ENCODE measurements at places on chromosomes 12 and 14. TPM values are rescaled to one million over a fixed set of nuclear protein-coding genes. Genes with fewer than 3 reads are reported as not detected.

DNA sequence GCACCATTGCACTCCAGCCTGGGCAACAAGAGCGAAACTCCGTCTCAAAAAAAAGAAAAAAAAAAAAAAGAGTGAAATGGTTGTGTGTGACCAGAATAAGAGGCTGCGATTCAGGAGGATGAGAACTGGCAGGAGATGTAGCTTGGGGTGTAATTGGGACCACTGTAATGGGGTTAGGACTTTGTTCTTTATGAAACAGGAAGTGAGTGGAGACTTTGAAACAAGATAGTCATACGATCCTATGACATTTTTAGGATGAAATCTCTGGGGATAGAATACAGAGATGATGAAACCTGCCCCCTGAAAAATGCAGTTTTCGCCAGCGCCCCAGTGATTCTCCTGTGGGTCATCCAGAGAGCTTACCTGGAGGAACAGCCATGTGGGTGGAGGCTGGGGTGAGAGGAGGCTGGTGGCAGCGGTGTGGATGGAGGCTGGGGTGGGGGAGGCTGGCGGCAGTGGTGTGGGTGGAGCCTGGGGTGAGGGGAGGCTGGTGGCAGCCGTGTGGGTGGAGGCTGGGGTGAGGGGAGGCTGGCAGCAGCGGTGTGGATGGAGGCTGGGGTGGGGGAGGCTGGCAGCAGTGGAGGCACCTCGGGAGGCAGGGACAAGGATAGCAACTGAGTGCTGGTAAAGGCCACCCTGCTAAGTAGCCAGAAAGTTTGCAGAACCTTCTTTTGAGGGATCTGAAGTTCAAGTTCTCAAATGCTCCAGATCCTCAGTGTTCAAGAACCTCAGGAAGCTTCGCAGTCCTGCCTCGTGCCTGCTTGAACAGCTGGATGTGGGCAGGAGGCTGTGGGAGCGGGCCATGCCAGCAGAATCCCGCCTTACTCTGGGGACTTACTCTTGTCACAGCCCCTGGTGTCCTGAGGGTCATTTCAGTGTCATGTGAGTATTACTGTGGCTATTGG is 20.2 kb downstream of the FBXL14 start:
- DNase-seq, result no peak

GRCh38 chr12:104641862-104642261 is 185.1 kb downstream of the CHST11 start:
- DNase-seq, result no peak

DNA sequence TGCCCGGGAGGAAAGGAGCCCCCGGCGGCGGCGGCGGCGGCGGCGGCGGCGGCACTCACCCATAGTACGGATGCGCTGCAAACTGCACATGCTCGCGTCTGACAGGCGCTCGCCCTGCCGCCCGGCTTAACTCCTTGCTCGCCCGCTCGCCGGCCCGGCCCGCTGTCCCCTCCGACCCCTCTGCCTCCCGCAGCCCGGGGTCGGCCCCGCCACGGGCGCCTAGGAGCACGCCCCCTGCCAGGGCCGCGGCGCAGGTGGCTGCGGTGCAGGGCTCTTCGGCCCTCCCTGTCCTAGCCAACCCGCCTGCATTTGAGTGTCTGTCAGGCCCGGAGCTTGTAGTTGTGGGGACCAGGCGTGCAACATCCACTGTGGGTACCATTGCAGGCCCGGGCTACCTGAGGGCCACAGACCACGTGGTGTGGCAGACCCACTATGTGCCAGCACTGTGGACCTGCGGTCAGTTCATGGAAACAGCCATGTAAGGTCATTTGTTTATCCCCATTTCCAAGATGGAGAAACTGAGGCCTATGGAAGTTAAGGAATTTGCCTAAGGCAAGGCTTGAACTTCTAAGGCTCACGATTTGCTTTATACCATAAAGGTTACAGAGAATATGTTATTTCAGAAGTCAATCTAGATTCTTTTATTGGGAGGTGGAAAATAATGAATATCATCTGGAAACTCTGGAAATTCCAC is 17.6 kb upstream of the PLEKHH1 start:
- no peak for DNase-seq

- DNase-seq, result no peak
These were observed 75.4 kb downstream of the IFT81 start for GRCh38 chr12:110199339-110200123.

The MANSC1 gene
- 17.8 TPM for total RNA-seq

DNA sequence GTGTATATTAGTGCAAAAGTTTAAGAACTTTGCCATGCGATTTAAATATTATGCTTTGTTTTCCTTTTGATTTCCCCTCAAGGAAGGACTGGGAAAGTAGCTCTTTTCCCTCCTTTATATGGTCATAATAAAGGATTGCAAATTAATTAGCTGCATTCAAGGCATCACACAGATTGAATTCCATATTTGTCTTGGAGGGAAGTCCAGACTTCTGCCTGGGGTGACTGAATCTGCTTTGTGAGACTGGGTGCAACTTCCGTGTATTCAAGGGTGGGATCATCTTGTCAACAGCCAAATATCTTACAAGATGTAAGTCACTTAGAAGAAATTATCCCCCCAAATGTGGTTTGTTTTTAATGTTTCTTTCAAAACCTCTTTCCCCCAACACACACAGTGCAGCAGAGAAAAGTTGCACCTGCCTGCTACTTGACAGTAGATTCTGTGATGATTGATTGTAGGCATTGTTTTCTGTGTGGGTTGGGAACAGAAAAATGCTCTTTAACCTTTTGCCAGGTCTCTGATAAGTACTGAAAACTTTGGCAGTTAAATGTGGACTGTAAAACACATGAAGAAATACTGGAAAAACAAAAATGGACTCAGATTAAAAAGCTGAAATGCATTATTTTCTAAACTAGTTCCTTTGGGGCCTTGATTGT is 28.4 kb downstream of the STK38L start:
- DNase-seq, result no peak

The FITM1 gene
- total RNA-seq, result 0.89 TPM

The SMCO2 gene
- not detected for total RNA-seq

DNA sequence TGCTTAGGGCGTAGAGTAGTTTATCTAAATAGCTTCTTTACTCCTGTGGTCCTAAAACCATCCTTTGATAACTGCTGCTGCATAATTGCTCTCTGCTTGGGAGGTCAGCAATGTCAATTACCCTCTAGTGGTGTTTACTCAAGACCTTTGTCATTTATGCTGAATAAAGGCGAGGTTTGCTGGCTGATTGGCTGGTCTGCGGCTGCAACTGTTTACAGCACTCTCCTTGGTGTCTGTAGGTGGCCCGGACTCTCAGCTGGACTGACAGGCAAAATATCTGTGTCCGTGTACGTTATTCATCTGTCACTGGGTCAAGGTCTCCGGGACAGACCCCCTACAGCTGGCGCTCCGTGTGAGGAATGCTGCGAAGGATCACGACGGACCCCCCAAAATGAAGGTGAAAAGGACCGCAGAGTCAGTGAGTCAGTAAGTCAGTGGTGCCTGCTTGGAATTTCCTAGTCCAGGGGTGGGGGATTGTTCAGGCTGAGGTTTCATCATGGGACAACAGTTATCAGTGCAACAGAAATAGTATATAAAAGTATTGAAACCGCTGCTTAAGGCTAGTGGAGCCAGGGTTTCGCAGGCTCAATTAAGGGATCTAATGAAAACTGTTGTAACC is 253.3 kb upstream of the DIO2 start:
- DNase-seq, result no peak

DNA sequence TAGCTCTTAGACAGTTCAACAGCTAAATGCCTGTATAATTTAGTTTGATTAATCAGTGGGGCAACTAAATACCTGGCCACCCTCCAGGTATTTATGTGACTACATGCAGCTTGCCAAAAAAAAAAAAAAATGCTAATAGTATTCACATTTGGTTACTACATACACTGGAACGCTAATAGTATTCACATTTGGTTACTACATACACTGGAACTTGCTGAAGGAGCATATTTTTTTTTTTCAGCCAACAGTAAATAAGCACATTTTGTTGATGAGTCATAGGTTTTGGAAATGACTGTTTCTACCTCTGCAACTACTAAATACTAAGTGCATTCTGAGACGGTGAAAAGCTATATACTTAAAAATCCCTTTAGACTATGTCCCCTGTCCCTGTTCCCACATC is 1172.3 kb downstream of the LRFN5 start:
- no peak for DNase-seq
